ENCODE measurements at places on chromosomes 3 and 15. TPM values are rescaled to one million over a fixed set of nuclear protein-coding genes. Genes with fewer than 3 reads are reported as not detected.

DNA sequence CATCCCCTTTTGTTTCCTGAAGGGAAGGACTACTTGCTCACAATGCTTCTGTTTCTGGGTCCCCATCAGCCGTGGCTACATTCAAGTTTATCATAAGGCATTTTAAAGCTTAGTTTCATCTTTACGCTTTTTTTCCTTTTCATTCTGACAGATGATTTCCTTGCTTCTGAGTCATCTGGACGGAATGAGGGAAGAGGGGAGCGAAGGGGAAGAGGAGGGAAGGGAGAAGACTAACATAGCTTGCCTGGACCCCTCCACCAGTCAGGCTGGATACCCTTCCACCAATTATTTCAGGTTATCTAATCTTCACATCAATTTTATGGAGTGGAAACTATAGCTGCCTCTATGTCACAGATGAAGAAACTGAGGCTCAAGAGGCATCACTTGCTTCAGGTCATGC, 27.6 kb downstream of the FAM3D start:
- no peaks in the 10 kb centered on the region for H3K36me3 ChIP-seq
- no peak overlapping the region for H3K27ac ChIP-seq

Gene RIOX2
- total RNA-seq = 22.6 TPM

- no peaks in the 10 kb centered on the region for H3K27me3 ChIP-seq
- no peak overlapping the region for H3K4me3 ChIP-seq
- H3K36me3 ChIP-seq = no peaks in the 10 kb centered on the region
- no peaks in the 10 kb centered on the region for H3K4me1 ChIP-seq
- no peak overlapping the region for H3K27ac ChIP-seq
Observed at GRCh38 chr3:153591561-153592245, 429.7 kb downstream of the RAP2B start.

Gene AADACL2
- not detected for total RNA-seq

- no peaks in the 10 kb centered on the region for H3K27me3 ChIP-seq
- no peaks in the 10 kb centered on the region for H3K4me1 ChIP-seq
- no peak overlapping the region for H3K4me3 ChIP-seq
- DNase-seq = no peak
- no peak overlapping the region for H3K27ac ChIP-seq
- H3K36me3 ChIP-seq = peaks cover 9% of the 10 kb centered on the region
Observed at GRCh38 chr3:108448593-108448992, 61.8 kb downstream of the MYH15 start.

Gene NEK10
- 1.6 TPM for total RNA-seq
